ENCODE measurements at places on chromosomes 3 and 15.

GRCh38 chr3:102400766-102401165 is 34.0 kb upstream of the ZPLD1 start:
- DNase-seq = peak; percentile 2

DNA sequence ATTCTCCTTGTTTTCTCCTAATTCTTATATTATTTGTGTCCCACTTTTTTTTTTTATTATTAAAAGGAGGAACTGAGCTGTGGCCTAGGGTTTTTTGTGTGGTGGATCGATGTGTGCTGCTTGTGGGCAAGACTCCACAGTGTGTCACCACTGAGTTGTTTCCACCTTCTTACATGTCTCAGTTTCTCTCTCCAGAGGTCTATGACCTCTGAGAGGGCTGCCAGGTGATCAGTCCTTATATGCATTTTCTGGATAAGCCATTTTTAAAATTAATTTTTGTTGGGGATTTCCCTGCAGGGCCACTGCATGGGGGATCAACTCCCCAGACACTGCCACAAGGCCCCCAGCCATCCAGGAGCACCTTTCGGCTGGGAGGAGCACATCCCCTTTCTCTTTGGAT is 27.8 kb downstream of the IQCF6 start:
- DNase-seq = no peak

GRCh38 chr15:100777821-100778220 is 101.8 kb upstream of the ALDH1A3 start:
- DNase-seq = no peak

DNA sequence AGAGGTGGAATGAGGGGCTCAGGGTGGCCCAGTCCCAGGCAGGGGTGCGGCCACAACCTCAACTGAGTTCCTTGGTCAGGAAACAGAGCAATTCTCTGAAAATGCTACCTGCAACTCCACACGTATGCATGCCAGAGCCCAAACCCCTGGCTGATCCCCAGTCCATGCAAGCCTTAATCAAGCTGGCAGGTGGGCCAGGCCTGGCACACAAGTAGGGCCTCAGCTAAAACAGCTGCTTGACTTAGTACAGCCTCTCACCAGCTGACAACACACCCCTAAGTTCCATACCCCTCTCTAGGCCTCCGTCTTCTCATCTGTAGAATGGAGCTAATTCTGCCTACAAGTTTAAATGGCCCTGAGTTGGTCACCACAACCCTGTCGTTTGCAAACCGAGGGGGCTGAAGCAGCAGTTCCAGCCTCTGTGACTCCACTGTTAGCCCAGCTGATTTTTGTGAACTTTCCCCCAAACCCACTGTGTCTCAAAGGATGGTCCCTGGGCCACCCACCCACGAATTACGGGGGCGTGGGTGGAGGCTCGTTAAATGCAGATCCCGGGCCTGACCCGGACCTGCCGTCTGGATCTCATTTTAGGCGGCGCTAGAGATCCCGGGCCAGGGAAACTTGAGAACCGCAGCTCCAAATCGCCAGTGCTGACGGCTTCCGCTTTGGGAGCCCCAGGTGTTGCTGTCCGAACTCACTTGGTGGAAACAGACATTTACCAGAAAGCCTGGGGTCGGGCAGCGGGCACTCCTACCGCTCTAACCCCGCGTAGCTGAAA is 927 bp downstream of the CHDH start:
- no peak for DNase-seq

- DNase-seq = no peak
Observed at GRCh38 chr3:13950042-13950441, 70.2 kb upstream of the WNT7A start.

DNA sequence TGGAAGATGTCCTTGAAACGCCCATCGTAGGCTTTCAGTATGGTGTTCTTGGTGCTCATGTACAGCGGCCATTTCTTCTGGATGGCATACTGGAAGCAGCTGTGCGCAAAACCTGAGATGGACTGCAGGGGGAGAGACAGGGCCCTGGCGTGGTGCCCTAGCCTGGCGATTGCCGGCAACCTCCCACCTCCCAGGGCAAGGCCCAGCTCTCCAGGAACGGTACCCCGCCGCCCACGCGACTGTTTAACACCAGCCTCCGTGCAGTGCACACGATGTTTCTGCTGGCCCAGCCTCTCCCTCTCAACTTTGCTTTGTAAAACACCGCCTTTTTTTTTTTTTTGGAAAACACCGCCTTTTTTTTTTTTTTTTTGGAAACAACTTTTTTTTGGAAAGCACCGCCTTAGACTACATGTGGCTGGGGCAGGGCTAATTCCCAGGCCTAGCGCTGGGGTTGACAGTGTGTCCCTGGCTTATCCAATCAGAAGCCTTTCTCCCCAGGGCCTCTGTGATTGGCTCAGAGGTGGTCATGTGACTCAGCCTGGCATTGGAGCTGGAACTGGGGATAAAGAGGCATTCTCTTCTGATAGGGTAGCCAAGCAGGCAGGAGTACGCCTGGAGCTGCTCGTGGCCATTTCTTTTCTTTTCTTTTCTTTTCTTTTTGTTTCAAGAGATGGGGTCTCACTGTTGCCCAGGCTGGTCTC is 14.7 kb downstream of the IDH2 start:
- no peak for DNase-seq

DNA sequence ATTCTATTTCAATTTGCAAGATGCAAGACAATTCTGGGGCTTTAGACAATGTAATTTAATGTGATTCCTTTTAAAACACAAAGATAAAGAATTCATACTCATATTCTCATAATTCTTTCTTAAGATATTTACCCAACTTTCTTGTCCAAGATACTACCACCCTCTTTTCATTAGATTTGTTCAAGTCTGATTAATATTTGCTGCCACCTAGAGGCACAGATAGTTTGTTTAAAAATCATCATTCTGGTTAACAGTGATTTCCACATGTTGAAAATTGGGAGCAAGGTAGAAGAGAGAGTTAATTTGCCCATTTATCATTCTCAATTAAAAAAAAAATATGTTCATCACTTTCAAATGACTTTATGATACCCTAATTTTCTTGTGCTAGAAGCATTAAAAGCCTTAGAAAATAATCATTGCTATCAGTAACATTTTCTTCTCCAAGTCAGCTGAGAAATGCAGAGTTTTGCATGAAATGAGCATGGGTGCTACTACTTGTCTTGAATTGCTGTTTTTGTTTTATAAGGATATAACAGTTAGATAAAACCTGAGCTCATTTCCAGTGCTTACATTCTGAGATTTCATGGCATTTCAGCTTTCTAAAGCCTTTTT is 11.6 kb downstream of the TAMM41 start:
- DNase-seq = no peak

DNA sequence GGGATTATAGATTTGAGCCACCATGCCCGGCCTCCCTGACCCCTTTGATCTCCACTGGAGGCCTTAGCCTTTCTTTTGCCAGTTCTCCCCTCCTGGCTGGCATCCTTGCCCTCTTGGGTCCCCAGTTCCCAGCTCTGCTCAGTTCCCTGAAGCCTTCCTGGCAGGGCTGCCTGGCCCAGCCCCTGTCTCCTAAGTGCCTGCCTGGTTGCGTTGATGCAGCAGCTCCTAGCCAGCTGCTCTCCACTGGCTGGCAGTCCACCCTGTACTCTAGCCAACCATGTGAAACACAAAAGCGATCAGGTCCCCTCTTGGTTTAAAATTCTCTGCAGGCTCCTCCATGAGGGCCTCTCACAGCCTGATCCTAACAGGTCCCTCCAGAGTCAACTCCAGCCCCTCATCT is 184.7 kb downstream of the RAB11A start:
- DNase-seq = no peak

DNA sequence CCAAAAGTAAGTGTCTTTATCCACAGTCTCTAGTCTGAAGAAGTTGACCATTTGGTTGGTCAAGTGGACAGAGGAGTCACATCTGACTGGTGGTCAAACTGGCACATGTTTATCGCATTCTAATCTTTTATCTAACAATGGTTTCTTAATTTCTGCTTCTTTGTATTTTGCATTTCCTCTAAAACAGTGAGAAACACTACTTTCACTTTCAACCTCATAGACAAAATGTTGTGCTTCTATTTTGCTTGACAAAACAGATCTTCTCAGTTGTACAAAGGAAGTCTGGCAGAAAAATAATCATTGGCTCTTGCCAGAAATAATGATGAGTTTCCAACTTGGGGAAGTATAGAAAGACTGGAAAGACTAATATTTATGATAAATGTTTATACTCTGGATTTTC is 103.9 kb downstream of the MME start:
- DNase-seq = no peak

GRCh38 chr3:66470285-66470684 is 30.5 kb downstream of the LRIG1 start:
- no peak for DNase-seq

DNA sequence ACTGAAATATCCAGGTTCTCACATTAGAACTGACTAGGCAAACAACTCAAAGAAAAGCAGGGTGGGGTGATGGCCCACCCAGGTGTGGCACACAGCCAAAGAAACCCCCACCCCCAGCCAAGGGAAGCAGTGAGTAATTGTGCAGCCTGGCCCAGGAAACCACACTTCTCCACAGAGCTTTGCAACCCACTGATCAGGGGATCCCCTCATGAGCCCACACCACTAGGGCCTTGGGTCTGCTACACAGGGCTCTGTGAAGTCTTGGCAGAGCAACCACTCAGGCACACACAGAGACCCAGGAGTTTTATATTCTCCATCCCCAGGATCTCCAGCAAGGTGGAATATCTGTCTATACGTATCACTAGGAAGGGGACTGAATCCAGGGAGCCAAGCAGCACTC is 22.2 kb upstream of the TRIM42 start:
- DNase-seq = no peak

DNA sequence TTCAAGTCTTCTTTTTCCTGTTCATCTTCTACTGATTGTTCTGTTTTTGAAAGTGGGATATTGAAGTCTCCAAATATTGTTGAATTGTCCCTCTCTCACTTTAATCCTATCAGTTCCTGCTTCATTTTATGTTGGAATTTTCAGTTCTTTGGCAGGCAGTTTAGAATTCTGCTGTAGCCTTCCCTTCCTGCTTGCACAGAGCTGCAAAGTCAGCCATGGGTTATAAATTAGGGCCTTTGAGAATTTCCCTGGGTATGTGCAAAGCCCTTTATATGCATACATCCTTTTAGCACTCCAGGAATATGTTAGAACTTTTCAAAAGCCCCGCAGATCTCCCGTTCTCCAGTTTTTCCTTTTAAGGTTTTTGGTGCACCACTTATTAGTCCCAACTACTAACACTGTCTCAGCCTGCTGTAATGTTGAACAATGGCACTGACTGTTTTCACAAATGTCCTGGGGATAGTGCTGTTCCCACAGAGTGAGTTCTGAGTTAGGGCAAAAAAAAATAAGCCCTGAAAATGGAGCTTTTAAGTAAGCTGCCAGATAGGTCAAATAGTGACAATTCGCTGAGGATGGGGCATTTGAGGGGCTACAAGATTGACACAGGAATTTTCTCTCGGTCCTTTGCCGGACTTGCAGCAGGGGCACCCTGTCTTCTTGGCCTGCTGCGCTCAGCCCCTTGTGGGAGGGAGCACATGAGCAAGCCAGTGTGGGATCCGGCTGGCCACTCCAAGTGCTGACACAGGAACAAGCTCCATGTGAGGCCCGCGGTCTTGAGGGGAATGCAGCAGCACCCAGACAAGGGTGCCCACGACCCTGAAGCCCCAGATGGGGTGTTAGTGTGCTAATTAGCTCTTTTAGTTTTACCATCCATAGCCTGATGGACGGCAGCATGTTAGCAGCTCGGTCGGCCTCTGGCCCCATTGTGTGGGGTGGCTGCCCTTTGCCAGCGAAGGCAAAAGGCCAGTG is 96.0 kb downstream of the VPS8 start:
- DNase-seq = no peak

DNA sequence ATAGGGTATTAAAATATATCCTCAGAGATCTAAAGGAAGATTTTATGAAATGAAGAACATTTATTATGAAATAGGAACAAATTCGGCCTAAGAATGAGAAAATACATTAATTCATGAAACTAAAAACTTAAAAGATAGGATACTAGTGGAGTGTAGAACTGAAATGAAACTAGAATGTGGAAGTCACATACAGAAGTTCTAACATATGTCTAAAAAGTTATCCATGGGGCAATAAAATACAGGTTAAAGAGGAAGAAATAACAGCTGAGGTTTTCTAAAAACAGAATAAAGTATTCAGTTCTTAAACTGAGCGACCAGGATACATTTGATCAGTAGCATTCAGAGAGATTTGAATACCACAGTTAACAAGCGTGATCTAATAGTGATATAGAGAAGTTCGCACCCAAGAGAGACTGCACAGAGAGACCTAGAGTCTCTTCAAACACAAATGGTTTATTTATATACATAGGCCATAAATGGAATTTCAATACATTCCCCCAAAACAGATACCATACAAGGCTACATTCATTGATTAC is 85.9 kb downstream of the FEZF2 start:
- DNase-seq = no peak

DNA sequence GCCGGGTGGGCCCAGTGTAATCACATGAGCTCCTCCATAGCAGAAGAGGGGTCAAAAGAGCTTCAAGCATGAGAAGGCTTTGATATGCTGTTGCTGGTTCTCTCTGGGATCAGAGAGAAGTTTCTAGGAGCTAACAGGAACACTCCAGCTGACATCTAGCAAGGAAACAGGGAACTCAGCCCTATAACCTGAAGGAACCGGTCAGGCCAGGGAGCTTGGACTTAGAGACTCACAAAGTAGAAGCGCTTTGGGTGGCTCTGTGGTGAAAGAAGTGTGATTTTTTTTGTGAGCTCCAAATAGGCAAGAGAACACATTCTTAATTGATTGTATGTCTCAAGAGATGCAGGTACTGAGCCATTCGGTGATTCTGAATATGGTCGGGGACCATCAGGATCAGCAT is 26.2 kb upstream of the EPHB1 start:
- no peak for DNase-seq

GRCh38 chr3:177624528-177625495 is 427.5 kb upstream of the TBL1XR1 start:
- DNase-seq = no peak

GRCh38 chr3:121998611-121999473 is 23.2 kb downstream of the ILDR1 start:
- no peak for DNase-seq

- DNase-seq = no peak
Observed at GRCh38 chr3:170772175-170772574, 97.8 kb downstream of the RPL22L1 start.

GRCh38 chr3:48788544-48789162 is 59.0 kb downstream of the PRKAR2A start:
- DNase-seq = no peak

DNA sequence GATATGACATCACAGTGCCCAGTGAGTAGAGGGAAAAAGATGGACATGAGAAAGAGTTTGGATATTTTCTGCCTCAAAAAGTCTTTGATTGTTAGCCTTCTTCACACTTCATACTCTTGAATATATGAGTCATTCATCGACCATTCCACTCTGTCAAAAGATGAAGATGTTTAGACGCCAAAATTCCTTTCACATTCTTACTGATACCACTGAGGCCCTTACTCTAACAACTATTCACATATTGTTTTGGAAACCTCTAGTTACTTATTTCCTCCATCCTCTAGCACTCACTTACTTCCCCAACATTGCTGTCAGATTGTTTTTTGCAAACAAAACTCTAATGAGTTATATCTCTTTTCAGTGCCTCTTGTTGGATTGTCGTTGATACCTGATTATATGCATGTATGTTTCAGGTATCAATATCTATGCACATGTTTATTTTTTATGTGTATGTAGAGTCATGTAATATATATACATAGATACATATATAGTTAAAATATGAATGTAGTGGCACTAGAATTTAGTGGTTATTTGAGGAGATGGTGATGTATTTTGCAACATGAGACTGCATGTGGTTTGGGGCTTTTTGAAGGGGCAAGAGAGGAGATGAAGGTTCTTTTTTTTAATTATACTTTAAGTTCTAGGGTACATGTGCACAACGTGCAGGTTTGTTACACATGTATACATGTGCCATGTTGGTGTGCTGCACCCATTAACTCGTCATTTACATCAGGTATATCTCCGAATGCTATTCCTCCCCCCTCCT is 40.0 kb upstream of the OR5H6 start:
- DNase-seq = no peak

- no peak for DNase-seq
Observed at GRCh38 chr15:76105391-76105790, 45.6 kb downstream of the TMEM266 start.

Measured in AG04450 (cell line).